Frontal cortex (tissue), 4 donors: ENCODE measurements at places on chromosomes 2 and 18. TPM values are rescaled to one million over a fixed set of nuclear protein-coding genes. Genes with fewer than 3 reads are reported as not detected.

- no peak for DNase-seq
Measured at GRCh38 chr2:172813314-172813888, 77.8 kb downstream of the RAPGEF4 start.

GRCh38 chr2:181130686-181131085 lies 150.3 kb downstream of the UBE2E3 start:
- DNase-seq: no peak

DNA sequence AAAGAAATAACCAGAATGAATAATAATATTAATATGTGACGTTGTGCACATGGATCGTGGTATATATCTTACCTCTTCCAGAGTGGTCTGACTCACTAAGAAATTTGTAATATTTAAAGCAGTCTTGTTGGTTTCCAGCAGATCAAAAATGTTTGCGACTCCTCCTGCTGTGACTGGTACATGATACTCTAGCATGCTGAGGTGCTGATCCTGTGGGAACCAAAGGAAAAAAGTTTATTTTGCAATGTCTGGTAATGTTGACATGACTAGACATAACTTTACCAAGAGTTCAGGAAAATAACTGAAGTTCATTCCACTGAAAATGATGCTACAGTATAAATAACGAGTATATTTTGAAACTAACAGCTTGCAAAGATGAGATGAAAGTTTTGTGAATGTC lies 124.5 kb upstream of the BARD1 start:
- no peak for DNase-seq

- no peak for DNase-seq
Measured at GRCh38 chr2:183283209-183283608, 159.0 kb downstream of the NUP35 start.

DNA sequence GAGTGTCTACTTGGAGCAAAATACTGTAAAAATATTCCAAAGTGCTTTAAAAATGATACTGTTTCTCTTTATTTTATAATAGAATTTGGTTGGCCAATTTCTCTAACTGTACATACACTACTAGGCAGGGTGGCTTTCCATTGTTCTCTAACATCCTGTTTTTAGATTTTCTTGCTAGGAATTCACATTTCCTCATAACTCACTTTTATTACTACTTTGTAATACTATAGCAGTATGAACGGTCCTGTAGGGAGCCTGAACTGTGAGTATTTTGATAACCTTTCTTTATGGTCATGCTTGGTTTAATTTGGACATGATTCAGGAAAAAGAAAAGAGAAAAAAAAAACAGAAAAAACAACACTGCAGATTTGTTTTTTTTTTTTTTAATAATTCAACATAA lies 37.8 kb downstream of the GCG start:
- no peak for DNase-seq

- DNase-seq: no peak
Measured at GRCh38 chr2:74735009-74735408, 81.0 kb downstream of the SEMA4F start.

DNA sequence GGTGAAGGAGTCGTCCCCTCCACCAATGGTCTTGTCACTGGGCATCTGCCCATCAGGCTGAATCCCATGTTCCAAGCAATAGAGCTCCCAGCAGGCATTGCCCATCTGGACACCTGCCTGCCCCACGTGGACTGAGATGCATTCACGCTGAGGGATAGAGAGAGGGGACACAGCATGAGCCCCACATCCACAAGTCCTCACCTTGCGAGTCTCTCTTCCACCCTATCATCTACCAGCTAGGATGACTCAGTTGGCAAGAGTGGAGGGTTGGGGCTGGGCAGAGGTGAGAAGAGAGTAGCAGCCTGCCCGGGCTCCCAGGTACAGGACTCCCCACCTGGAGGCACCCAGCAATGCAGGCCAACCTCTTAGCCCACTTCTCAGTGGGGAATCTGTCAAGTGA lies 959 bp upstream of the TUBA4B start:
- DNase-seq: no peak

DNA sequence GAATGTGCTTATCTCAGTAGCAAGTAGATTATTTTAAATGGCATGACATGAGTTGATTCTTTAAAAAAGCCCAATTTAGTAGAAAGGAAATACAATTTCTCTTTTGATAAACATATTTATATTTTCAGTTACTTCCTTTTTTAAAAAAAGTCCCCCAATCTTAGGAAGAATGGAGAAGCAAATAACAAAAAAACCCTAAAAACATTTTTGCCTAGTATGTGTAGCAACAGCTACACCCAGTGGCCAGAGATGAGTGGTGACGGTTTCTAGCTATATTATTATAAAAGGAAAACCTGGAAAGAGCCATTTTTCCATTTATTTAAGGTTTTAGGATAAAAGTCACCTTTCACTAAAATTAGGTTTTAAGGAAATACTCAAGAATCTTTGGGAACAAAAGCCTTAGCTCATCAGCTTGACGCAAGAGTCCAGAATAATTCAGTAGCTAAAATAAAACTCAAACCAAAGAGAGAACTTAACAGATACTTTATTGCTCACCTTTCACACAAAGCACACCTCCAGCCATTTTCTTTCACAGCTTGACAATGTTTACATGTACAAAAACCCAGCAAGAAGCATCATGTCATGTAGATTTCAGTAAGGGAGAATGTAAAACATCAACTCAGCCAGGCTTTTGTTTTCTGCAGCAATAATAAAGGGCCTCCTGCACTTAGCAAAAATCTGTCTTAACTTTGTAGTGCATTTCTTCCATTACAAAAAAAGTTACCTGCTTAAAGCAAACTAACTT lies 15.7 kb downstream of the FAM98A start:
- DNase-seq: peak; percentile 35

DNA sequence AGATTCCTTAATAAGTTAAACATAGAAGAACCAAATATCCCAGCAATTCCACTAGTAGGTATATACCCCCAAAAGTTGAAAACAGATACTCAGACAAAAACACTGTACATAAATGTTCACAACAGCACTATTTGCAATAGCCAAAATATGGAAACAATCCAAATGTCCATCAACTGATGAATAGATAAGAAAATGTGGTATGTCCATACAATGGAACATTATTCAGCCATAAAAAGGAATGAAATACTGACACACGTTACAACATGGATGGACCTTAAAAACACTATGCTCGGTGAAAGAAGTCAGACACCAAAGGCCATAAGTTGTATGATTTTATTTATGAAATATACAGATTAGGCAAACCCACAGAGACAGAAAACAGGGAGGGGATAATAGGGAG lies 12.5 kb downstream of the TMEM178A start:
- no peak for DNase-seq

DNA sequence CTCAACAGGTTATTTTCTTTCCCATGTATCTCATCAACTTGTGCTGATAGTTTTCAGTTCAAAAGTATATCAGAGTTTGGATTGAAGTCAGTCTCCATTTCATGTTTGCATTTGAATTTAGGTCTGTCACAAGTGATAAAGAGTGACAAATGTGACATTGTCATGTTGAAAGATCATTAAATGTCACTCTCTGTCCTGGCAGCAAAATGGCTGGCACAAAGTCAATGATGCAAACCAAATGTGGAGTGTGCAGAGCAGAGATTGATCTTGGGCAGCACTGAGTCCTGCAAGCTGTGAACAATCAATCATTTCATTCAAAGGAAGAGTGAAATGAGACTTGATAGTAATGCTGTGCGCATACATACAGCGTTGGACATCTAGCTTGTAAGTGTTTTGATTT lies 421.8 kb upstream of the CDH7 start:
- no peak for DNase-seq

DNA sequence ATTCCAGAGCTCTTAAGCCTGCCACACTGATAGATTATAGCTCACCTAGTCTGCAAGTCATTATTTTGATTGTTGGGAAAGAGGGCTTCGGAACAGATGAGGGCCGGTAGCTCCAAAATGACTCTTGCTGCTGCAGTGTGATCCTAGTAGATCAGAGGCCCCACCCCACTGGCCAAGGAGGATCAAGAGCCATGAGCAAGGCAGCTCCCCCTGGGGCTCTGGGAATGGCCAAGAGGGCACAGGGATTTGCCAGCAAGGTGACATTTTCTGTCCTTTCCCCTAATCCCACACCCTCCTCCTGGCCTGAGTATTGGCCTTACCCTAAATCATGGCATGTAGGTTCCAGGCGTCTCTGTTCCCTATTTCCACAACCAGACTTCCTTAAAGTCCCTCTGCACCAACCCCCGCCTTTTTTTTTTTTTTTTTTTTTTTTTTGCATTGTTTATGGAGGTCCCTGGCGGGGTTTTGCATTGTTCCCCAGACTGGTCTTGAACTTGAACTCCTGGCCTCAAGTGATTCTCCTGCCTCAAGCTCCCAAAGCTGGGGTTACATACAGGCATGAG lies 36.5 kb downstream of the EIF4E2 start:
- DNase-seq: no peak

GRCh38 chr2:182593394-182593975 lies 122.6 kb upstream of the DNAJC10 start:
- no peak for DNase-seq

DNA sequence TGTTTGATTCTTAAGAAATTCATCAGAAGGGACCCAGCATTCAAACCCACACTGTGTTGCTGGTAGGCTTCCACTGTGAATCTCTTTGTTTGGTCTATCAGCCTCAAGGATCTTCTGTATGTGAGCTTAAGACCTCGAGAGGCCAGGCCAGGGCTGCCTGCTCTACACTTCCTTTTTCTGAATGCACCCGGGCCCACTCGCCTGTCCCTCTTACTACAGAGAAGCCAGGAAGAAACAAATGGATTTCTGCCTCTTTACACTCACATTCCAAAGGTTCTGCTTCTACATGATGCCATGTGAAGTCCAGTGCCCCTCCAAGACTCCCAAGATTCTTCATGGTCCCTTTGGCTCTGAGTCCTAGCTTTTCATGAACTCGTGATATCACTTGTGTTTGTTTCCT lies 25.4 kb upstream of the MRPL19 start:
- DNase-seq: no peak

- DNase-seq: no peak
Measured at GRCh38 chr2:32119161-32119560, 46.5 kb upstream of the SLC30A6 start.

DNA sequence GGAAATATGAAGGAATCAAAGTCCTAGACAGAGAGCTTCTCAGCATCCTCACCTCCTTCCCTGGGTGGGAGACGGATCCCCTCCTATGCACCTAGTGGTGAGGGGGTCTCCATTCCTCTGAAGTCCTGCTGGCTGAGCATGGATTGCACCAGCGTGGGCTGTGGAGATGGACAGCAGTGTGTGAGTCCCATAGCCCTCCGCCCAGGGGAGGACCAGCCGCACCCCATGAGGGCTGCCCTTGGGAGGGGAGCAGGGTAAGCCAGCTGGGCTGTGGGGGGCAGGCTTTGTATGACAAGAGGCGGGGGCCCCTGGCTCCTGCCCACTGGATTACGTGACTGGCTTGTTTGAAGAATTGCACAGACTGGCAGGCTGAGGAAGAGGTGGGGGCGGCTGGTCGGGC lies 768.2 kb downstream of the GALR1 start:
- DNase-seq: no peak

- DNase-seq: no peak
Measured at GRCh38 chr18:29496152-29496680, 1319.3 kb upstream of the CDH2 start.

GRCh38 chr2:5885451-5886173 lies 193.4 kb downstream of the SOX11 start:
- DNase-seq: no peak

- DNase-seq: no peak
Measured at GRCh38 chr2:208025814-208026184, 472 bp upstream of the PLEKHM3 start.

- no peak for DNase-seq
Measured at GRCh38 chr2:235740821-235741220, 247.0 kb downstream of the AGAP1 start.

DNA sequence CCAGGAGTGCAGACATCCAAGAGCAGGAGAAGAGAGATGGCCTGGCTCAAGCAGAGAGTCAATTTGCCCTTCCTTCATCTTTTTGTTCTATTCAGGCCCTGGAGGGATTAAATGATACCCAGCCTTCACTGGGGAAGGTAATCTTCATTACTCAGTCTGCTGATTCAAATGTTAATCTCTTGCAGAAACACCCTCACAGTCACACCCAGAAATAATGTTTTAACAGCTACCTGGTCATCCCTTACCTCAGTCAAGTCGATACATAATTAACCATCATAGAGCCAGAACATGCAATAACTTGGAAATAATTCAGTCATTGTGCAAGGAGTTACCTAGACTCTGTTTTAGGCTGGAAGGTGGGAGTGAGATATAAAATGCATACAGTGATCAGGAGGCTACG lies 163.7 kb upstream of the TNP1 start:
- DNase-seq: no peak

DNA sequence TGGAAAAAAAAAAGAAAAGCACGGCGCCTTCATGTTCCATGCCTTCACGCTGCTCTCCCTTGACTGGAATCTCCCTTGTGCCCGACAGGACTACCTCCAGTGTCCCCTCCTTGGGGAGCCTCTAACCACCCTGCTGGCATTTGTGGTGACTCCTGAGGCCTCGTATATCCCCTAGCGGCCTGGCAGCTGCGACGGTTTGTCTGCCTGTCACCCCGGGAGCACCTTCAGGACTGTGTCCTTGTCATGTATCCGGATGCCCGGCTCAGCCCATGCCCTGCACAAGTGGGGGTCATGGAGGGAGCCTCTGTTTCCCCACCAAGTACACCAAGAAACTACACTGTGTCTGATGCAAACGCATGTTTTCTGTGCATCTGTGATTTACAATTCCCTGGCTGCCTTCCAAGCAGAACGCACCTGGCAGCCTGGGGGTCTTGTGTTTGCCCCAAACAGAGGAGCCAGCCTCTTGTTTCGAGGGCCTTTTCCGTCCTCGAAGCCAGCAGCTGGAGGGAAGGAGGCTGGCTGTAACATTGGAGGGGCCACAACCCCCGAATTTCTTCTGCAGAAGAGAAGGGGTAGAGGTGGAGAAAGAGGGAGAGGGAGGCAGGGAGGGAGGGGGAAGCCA lies 18.9 kb downstream of the TWIST2 start:
- no peak for DNase-seq

DNA sequence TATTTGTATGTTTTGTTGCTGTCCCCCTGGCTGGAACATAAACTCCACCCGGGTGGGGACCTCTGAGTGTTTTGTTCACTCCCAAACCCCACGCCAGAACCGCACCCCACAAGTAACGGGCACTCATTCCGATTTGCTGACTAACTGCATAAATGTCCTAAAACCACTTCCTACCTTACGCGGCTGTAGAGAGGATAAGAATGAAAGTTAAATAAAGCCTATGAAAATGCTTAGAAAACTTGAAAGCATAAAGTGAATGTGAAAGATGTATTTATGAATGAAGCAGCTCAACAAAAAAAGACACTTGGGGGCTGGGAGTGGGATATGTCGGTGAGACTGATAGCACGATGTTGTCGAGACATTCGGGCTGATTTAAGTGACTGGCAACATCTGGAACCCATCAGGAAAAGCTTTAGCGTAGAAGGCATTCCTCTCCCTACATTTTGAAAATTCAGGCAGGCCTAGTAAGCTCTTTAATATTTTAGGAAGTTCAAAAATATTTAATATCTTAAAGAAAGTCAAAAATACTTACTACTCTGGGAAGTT lies 206.7 kb downstream of the SH3RF3 start:
- no peak for DNase-seq

Gene ADAM17
- total RNA-seq: 33.8 TPM

Gene MRPL30
- total RNA-seq: 90.9 TPM

Gene TMEM87B
- total RNA-seq: 12.6 TPM

Gene ESCO1
- 43.2 TPM for total RNA-seq

Gene MYL1
- not detected for total RNA-seq

Gene MSTN
- 0.82 TPM for total RNA-seq

Gene NT5DC4
- not detected for total RNA-seq

Gene LIPT1
- total RNA-seq: 9.8 TPM

Gene GALNT5
- under 0.01 TPM for total RNA-seq

Gene ZSCAN30
- total RNA-seq: 15.5 TPM

Gene ST8SIA5
- 4.9 TPM for total RNA-seq

Gene AKAIN1
- total RNA-seq: 4.5 TPM
